WTC11 (cell line): ENCODE measurements at places on chromosomes 2 and 18. TPM values are rescaled to one million over a fixed set of nuclear protein-coding genes. Genes with fewer than 3 reads are reported as not detected.
A peak's percentile ranks its signal among the peaks of the same experiment; 100 is the strongest.

The DSG4 gene
- total RNA-seq = not detected in 3 replicates

DNA sequence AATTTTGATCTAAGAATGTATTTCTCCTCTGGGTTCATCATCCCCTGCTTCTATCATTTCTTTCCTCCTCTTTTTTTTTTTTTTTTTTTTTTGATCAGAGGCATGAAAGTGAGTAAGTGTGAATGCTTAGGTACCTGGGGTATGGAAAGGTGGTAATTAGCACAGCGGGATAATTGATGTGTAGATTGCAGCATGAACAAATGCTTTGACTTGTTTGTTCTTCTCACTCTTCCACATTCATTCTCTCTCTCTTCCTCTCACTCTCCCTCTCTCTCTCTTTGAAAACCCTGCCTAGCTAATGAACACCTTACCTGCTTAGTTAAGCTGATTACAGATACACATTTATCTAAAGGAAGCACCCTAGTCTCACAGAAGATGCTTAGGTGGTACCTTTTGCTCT lies 74.7 kb downstream of the ZEB2 start:
- no peak for DNase-seq

GRCh38 chr2:49845671-49846070 lies 691.4 kb upstream of the FSHR start:
- no peak for DNase-seq

GRCh38 chr2:45664635-45665261 lies 13.3 kb downstream of the PRKCE start:
- DNase-seq = no peak

DNA sequence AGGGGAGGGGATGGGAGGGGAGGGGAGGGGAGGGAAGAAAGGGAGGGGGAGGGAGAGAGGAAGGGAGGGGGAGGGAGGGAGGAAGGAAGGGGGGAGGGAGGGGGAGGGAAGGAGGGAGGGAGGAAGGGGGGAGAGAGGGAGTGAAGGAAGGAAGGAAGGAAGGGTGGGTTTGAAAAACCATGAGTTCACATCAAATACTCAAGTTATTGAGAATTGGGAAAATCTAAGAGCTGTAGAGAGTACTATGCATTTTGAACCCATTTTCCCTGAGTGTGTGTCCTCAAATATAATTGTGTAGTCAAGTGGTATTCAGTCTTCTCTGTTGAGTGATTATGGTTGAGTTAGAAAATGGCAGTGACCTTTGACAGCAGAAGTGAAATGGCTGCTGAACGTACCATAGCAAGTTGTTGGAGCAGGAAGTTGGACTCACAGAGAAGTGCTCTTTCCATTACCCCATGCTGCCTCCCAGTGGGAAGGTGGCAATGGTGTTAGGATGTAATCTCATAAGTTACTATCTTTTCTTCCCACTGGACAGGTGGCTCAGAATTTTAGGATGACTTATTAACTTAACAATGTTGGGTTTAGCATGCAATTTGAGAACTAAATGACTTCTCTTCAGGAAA lies 214.6 kb downstream of the SETBP1 start:
- DNase-seq = no peak

GRCh38 chr2:16129716-16130540 lies 189.6 kb downstream of the MYCN start:
- no peak for DNase-seq

DNA sequence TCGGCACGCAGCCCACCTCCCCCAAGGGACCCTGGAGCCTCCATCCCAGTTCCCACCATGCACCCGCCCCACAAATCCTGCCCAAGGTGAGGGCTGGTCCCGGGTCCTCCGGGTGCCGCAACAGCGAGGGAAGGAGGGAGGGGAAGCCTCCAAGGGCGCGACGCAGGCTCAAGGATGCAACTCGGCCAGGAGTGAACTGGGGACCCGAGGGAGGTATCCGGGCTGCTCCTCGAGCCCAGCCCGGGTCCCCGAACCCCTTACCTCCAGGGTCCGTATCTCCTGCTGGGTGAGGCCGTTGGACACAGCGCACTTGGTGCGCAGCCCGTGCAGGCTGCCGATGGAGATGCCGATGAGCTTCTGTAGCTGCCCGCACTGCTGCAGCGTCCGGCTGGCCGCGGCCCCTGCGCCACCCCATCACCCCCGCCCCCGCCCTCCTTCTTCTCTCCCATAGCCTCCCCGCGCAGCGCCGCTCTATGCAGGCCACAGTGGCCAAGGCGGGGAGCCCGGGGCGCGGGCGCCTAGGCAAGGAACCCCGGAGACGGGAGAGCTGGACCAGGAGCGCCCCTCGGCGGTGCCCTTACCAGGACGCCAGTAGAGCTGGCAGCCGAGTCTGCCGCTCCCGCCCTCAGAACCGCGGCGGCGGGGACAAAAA lies 124.1 kb downstream of the ANKRD30BL start:
- peak; percentile 65 for DNase-seq
